ENCODE measurements at places on chromosomes 12 and 14. TPM values are rescaled to one million over a fixed set of nuclear protein-coding genes. Genes with fewer than 3 reads are reported as not detected.

Gene YY1
- 41.0 TPM for total RNA-seq

GRCh38 chr14:49408187-49408933 is 177.8 kb downstream of the RPS29 start:
- DNase-seq = no peak

Gene KLHL33
- 0.77 TPM for total RNA-seq

- DNase-seq = no peak
These were observed 1.4 kb upstream of the TRMT61A start for GRCh38 chr14:103527408-103528145.

Gene ZNF385A
- 24.2 TPM for total RNA-seq

Gene OVCH1
- total RNA-seq = 0.29 TPM

DNA sequence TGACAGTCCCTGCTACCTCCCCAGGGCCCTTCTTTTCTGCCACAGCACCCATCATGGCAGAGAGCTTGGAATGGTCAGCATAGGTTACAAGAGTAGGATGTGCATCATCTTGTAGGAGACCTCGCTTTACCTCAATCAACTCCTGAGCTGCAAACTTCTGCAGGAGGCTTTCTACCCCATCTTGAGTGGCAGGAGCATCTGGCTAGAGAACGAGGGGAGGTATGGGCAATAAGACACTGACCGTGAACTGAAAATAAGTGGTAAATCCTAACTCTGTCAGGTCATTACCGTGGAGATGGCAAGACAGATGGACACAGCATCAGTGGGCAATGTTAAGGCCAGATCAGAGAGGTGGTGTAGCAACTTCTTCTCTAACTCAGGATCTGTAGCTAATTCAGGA is 7.8 kb downstream of the METTL3 start:
- DNase-seq = no peak

DNA sequence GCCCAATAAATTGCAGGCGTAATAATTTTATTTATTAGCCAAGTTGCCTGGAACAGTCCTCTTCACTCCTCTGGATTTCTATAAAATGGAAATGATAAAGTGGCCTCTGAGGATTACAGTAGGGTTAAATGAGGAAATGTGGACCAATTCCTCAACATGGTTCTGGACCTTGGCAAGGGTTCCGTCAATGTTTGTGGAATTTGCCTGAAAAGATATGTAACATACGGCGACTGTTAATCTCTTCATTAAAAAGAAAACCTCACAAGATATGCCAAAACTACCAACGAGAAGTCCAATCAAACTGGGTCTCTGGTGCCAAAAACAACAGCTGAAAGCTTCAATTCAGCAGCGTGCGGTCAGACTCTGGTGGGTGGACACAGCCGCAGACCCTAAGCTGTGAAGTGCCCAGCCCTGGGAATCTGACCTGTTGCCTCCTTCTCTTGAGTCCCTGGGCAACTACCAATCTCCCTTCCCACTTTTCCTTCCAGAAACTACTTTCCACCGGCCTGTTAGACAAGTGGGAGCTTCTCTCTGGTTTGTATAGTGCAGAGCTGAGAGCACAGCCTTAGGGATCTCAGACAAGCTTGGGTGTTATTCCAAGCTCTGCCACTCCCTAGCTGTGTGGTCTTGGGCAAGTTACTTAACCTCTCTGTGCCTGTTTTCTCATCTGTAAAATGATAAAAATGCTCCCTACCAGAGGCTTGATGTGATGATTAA is 190.5 kb upstream of the GSC start:
- no peak for DNase-seq

GRCh38 chr12:124663771-124664366 is 96.5 kb upstream of the NCOR2 start:
- DNase-seq = no peak

DNA sequence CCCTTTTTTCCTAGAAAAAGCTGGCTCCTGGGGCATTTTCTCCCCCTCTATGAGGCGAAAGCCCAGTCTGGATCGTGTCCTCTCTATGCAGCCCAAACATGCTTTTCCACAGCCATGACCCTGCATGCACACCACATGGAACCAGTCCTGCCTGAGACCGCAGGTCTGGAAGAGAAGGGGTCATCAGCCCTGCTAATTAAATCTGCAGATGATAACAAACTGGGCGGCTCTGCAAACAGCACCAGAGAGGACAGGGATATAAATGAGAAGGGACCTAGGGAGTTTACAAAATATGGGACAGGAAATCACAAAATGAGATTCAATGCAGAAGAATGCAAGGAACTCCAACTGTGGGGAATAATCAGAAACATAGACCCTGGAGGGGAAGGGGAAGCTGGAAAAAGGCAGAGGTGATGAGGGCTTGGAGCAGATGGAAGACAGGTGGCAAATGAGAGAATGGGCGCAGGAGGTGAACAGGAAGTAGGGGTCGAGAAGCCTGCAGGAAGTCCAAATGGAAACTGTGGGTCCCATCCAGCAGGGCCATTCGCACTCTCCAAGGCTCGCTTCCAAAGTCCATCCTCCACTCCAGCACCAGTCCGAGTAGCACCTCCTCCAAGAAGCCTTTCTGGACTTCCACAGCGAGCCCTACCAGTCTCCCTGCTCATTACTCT is 76.3 kb downstream of the ANO2 start:
- DNase-seq = no peak

GRCh38 chr12:67633708-67634107 is 14.8 kb upstream of the DYRK2 start:
- peak; percentile 35 for DNase-seq

GRCh38 chr12:11576104-11576503 is 73.4 kb upstream of the ETV6 start:
- peak; percentile 27 for DNase-seq

GRCh38 chr12:122799641-122800243 is 25.4 kb downstream of the CCDC62 start:
- no peak for DNase-seq

- DNase-seq = no peak
These were observed 434.1 kb downstream of the NOVA1 start for GRCh38 chr14:26163761-26164160.

Gene ANKRD33
- not detected for total RNA-seq

Gene SLC17A8
- total RNA-seq = not detected

DNA sequence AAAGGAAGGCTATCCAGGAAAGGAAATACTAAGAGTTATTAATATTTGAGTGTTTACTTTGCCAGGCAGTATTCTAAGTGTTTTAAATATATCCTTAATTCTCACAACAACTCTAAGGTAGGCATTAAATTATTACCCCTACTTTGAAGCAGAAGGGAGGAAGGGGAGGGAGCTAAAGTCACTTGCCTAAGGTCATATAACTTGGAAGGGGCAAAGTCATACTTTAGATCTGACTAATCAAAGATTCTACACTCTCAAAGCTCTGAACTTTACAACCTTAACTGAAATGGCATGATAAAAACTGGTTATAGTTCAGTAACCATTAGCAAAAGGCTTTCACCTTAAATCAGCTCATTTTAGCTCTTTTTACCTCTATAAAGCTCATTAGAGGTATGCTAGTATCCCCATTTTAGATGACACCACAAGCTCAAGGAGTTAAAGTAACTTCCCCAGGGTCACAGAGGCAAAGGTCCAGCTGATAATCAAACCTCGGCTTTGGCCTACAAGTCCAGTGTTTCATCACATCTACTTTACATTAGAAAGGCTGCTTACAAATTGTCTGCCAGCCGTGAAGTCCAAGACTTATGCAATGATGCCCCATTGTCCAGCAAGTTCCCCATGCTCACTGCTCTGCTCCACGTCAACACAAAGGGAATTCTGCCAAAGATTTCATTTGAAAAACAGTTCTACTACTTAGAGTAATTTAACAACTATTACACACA is 223.9 kb downstream of the MED13L start:
- DNase-seq = peak; percentile 54
